ENCODE measurements at places on chromosomes 2 and 18. TPM values are rescaled to one million over a fixed set of nuclear protein-coding genes. Genes with fewer than 3 reads are reported as not detected.

The AFTPH gene
- total RNA-seq: 61.3 TPM

DNA sequence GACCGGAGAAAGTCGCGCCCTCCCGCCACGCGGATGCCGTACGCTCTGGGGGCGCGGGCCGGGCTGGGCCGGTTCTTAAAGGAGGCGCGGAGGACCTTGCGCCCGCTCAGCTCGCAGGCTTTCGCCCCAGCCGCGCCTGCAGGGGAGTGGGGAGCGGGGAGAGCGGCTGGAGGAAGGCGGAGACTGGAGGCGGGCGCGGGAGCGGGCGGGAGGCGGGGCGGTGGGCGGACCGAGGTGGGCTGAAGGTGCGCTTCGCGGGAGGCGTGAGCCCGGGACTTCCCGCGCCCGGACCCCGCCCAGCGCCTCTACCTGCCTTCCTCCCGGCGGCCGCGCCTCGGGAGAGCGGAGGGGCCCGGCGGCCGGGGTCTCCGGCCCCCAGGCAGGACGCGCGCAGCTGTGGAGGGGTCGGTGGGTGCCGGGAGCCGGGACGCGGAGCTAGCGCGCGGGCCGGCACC is at the start of gene ADRA2B:
Gene ADRA2B (minus strand): TSS at position 148 of the 455 bp plus-strand sequence. CDS start 422 bp downstream, outside the sequence.
- H3K4me3 ChIP-seq: peak within 1 kb of the TSS; percentile 44
- no peaks in the 10 kb centered on the region for H3K4me1 ChIP-seq
- H3K27me3 ChIP-seq: no peaks in the 10 kb centered on the region
- DNase-seq: peak; percentile 77
- H3K27ac ChIP-seq: no peak within 1 kb of the TSS
- H3K36me3 ChIP-seq: no peaks in the 10 kb centered on the region

- no peaks in the 10 kb centered on the region for H3K36me3 ChIP-seq
- H3K4me1 ChIP-seq: no peaks in the 10 kb centered on the region
- no peak for DNase-seq
Measured at GRCh38 chr2:121584741-121585140, 54.1 kb downstream of the RNU4ATAC start.

DNA sequence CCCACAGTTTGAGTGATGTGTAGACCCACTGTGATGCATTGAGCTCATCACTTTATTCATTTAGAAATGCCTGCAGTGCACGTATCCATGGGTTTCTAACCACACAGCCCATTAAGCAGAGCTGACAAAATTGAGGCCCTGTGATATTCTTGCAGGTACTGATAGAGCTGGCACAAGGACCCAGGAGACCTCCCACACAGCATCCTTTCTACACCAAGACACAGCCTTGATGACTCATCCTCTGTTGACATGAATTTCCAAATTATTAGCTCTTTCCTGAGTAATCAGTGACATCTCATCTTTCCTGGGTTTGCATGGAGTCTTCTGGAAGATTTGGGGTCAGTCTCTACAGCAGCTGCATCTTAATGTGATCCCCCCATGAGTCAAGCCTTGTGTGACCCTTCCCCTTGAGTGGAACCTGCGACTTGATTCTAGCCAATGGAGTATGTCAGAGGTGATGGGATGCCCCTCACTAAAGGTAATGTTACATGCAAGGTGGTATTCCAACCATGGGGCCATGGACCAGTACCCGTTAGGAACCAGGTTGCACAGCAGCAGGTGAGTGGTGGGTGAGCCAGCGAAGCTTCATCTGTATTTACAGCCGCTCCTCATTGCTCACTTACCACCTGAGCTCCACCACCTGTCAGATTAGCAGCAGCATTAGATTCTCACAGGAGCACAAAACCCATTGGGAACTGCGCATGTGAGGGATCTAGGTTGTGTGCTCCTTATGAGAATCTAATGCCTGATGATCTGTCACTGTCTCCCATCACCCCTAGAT is 181.1 kb upstream of the ARL4C start:
- no peak overlapping the region for H3K4me3 ChIP-seq
- no peak overlapping the region for H3K27ac ChIP-seq
- H3K4me1 ChIP-seq: peaks cover 3% of the 10 kb centered on the region
- H3K36me3 ChIP-seq: no peaks in the 10 kb centered on the region

- DNase-seq: no peak
- H3K27ac ChIP-seq: no peak overlapping the region
- H3K27me3 ChIP-seq: no peaks in the 10 kb centered on the region
- H3K4me3 ChIP-seq: no peak overlapping the region
- no peaks in the 10 kb centered on the region for H3K36me3 ChIP-seq
- H3K4me1 ChIP-seq: peaks cover 3% of the 10 kb centered on the region
Measured at GRCh38 chr2:9188823-9189222, 17.8 kb upstream of the ASAP2 start.

Data from prostate gland (tissue), 2 donors.